WTC11 (cell line): ENCODE measurements at places on chromosomes 16 and 17.

DNA sequence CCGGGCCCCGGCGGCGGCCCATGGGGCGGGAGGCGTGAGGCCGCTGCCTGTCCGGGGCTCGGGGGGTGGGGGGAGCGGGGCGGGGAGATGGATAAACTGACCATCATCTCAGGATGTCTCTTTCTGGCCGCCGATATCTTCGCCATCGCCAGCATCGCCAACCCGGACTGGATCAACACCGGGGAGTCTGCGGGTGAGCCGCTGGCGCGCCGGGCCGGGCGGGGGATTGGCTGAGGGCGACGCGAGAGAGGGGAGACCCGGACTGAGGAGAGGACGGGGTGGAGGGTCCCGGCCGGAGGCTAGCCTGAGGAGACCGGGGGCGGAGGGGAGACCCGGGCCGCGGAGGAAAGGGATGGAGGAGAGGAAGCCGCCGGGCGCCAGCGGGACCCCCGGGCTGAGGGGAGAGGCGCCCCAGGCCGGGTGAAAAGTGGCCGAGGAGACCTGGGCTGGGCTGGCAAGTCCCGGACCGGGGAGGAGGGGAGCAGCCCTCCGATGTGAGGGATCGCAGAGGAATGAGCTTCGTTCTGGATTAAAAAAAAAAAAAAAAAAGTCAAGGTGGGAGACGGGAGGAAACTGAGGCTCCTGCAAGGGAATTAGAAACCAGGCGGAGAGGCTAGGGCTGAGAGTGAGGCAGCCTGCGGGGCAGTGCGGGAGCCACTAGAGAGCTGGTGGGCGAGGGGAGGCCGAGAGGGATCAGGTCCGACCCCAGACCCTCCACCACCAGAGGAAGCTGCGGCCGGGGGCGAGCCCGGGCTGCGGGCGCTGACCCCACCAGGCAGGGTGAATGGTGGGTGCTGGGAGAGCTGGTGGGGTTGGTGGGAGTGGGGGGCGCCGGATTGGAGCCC, 526 bp downstream of the MOSMO start:
- peaks cover 13% of the 10 kb centered on the region for H3K27me3 ChIP-seq
- peak overlapping the region; percentile 90 for H3K4me3 ChIP-seq
- peak; percentile 52 for DNase-seq
- H3K4me1 ChIP-seq, result peaks cover 12% of the 10 kb centered on the region
- no peaks in the 10 kb centered on the region for H3K36me3 ChIP-seq
- H3K27ac ChIP-seq, result no peak overlapping the region

GRCh38 chr17:43645765-43646481, 15.8 kb downstream of the MEOX1 start:
- H3K4me3 ChIP-seq, result peak overlapping the region; percentile 62
- peak; percentile 60 for DNase-seq
- peaks cover 9% of the 10 kb centered on the region for H3K4me1 ChIP-seq

DNA sequence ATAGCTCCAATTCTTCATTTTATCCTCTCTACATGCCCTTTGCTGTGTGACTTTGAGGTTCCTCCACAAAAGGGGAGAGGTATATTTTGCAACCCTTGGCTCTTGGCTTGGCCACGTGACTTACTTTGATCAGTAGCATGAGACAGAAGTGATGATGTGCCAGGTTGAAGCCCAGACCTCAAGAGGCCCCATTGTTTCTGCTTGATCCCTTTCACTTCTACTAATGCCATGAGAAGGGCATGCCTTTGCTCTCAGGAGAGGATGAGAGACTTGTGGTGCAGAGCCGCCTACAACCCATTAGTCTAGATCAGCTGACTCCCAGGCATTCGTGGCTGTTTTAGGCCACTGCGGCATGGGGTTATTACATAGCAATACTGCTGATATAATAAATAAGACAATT, 356.2 kb upstream of the SALL1 start:
- H3K27me3 ChIP-seq, result no peaks in the 10 kb centered on the region; the same call in 1 of the 2 replicates
- H3K36me3 ChIP-seq, result peaks cover 15% of the 10 kb centered on the region
- no peaks in the 10 kb centered on the region for H3K4me1 ChIP-seq
- H3K27ac ChIP-seq, result no peak overlapping the region

DNA sequence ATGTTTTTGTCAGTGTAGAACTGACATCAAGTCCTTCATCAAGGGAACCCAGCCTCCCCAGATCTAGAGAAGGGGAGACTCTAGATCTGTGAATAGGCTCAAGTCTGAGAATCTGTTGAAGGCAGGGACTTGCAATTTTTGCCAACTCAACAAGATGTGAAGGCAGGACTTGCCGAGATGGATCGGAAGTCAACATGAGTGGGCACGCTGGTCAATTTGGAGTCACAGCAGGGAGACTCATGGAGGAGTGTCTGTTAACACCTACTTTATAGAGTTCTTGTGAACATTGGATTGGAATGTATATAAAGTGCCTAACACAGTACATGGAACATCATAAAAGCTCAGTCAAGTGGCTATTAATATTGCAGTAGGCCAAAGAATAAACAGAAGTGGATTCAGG, 10.0 kb downstream of the ZNF689 start:
- no peaks in the 10 kb centered on the region for H3K4me1 ChIP-seq
- H3K27ac ChIP-seq, result no peak overlapping the region
- H3K27me3 ChIP-seq, result no peaks in the 10 kb centered on the region
- DNase-seq, result no peak

DNA sequence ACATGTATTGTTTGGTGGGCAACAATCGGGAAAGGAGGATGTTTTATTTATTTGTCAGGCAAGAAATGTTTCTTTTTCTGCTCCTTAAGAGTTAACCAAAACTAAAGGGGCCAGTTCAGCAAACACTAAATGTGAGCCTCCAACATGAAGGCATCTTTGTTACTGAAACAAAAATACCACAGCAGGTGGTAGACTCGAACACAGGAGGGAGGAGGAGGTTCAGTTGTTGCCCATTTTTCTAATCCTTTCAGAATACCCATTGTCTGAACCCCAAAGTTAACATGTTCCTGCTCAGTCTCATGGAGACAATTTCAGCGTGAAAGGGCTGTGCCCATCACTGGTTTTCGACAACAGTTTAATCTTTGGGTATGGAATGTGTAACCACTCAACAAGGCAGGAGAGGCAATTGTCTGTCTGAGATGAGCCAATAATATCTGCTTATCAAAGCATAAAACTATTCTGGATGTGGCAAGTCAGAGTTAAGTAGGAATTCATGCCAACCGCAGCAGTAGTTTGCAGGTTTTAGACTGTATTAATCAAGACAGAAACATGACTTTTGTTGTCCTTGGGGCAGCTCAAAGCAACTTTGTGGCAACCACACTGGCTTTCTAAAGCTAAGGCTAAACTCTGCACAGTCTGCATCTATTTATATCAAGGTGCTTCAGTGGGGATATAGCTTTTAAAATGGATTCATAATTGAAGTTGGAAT, 211.7 kb downstream of the FTO start:
- no peak overlapping the region for H3K27ac ChIP-seq
- H3K4me1 ChIP-seq, result peaks cover 16% of the 10 kb centered on the region
- H3K27me3 ChIP-seq, result no peaks in the 10 kb centered on the region

DNA sequence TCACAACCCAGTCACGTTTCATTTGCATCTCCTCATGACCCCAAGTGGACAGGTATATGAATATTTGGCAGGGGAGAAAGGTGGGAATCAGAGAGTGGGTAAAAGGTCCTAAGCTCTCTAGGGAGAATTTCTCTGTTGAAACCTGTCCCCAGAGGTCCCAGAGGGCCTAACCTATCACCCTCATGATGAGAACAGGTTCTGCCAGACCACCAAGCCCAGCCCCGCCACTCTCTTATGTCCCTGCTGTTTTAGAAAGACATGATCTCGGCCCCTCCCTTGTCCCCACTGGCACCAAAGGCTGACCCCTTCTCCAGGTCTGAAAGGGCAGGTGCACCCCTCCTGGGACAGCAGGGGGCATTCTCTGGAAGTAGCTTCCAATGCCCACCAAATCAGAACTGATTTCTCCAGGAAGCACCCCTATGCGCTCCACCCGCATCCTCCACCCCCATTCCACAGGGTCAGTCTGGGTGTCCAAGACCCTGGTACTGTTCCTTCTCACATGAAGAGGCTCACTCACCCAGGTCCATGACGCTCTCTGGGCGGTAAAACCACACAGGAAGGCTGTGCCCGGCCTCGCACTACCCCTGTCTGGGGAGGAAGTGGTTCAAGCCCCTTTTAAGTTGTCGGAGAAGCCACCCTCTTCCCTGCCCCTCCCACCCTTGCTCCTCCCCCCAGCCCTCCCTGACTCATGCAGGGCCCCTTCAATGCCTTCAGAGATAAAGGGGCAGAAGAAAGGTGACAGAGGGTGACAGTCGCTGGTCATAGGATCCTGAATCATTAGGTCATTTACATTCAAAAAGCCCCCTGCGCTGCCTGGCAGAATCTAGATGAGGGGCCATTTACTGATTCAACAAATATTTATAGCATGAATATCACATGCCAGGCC, at the start of gene CCR7:
TSS of gene CCR7 (minus strand) at position 590 of the 886 bp plus-strand sequence. CDS start at position 527, 63 bp downstream.
- peaks cover 9% of the 10 kb centered on the region for H3K36me3 ChIP-seq
- peaks cover 14% of the 10 kb centered on the region for H3K27me3 ChIP-seq
- DNase-seq, result no peak
- H3K4me3 ChIP-seq, result no peak within 1 kb of the TSS
- no peak within 1 kb of the TSS for H3K27ac ChIP-seq
- H3K4me1 ChIP-seq, result peaks cover 35% of the 10 kb centered on the region

DNA sequence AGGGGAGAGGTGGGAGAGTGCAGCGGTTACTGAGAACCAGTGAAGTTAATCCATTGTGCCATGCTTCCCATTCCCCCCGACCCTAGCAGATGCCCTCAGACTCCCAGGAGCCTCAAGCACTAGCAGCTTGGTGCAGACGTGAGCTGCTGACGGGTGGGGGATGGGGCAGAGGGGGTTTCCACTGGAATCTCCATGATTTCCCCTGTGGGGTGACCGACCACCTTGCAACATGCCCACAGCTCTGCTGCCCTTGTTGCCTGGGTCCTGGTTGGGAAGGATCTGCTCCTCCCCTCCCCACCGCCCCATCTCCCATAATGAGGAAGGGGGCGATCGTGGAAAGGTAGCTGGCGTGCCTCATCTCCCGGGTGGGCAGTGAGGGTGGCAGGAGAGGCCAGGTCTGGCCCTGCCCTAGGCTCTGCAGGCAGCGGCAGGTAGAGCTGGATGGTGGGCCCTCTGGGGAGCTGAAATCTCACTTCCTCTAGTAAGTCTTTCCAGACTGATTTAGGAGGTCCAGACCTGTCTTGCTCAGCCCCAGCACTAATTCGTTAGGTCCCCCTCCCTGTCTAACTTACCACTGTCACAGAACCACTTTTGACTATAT, 9.6 kb downstream of the FLOT2 start:
- peaks cover 12% of the 10 kb centered on the region for H3K36me3 ChIP-seq
- H3K4me3 ChIP-seq, result no peak overlapping the region
- DNase-seq, result no peak
- H3K27ac ChIP-seq, result no peak overlapping the region
- peaks cover 7% of the 10 kb centered on the region for H3K4me1 ChIP-seq

GRCh38 chr16:23359092-23359760, 57.1 kb downstream of the SCNN1B start:
- H3K36me3 ChIP-seq, result no peaks in the 10 kb centered on the region
- H3K4me3 ChIP-seq, result no peak overlapping the region
- H3K27ac ChIP-seq, result peak overlapping the region; percentile 22
- no peaks in the 10 kb centered on the region for H3K27me3 ChIP-seq
- no peak for DNase-seq
- no peaks in the 10 kb centered on the region for H3K4me1 ChIP-seq

DNA sequence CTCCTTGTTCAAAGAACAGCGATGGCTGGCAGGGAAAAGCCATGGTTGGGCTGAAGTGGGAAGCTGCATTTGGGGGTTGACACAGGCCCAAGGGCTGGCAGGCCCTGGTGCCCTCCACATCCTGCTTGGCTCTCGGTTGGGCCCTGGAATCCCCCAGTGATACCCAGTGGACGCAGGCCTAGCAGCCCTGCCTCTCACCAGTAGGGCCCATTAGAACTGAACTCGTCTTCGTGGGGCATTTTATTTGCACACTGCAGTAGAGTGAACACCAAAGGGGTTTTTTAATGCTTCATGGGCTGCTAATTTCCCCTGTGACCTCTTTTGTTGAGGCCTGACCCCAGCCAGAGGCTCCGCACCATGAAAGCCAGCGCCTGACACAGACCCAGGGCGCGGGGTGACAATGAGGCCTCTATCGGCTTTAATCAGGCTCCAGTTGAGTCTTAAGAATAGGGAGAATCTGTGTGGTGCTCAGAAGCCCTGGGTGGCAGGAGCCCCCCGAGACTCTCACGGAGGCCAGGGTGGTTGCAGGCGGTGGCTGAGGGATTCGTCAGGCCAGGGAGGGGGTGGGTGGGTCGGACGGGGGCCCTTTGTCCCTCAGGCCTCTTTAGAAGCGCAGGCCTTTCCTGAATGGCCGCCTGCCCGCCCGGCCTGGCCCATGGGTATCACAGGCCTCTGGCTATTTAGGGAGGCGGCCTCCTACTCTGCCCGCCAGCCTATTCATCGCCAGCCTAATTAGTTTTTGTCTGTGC, 199.3 kb downstream of the NTN1 start:
- no peak overlapping the region for H3K4me3 ChIP-seq
- peaks cover 14% of the 10 kb centered on the region for H3K36me3 ChIP-seq
- peaks cover 23% of the 10 kb centered on the region for H3K4me1 ChIP-seq
- H3K27me3 ChIP-seq, result no peaks in the 10 kb centered on the region; the same call in 1 of the 2 replicates
- no peak for DNase-seq
- no peak overlapping the region for H3K27ac ChIP-seq

DNA sequence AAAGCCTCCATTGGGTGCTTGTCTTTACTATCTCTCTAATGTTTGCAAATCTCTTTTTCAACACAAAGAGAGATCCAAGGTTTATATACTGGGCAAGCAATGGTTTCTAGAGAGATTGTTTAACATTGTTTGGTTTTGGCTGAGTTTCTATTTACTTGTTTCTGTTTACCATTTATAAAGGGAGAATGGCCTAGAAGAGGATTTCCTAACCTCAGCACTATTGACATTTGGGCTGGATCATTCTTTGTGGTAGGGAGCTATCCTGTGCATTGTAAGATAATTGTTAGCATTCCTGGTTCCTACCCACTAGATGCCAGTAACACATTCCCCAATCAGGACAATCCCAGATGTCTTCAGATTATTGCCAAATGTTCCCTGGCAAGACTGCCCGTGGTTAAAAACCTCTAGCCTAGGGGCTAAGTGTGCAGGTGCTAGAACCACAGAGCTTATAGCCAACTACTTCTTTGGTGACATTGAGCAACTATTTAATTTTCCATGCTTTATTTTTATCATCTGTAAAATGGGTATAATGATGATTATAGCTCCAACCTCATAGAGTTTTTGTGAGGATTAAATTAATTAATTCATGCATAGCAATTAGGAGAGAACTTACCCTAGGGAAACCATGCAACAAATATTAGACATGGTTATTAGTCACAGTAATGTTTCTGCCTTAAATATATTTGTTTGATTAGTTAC, 413.9 kb upstream of the MAF start:
- no peaks in the 10 kb centered on the region for H3K36me3 ChIP-seq
- H3K4me1 ChIP-seq, result peaks cover 3% of the 10 kb centered on the region; the same call in 1 of the 2 replicates
- H3K27ac ChIP-seq, result no peak overlapping the region
- DNase-seq, result no peak
